ENCODE measurements at places on chromosomes 4 and X. TPM values are rescaled to one million over a fixed set of nuclear protein-coding genes. Genes with fewer than 3 reads are reported as not detected.

SH3RF1 gene
- 0.26 TPM for total RNA-seq

BMP3 gene
- not detected for total RNA-seq

SASH3 gene
- total RNA-seq = 191 TPM

PRSS12 gene
- total RNA-seq = not detected

NDNF gene
- total RNA-seq = 0.13 TPM

OTC gene
- not detected for total RNA-seq

PIR gene
- total RNA-seq = 3.8 TPM

SGMS2 gene
- total RNA-seq = 0.19 TPM

MAGEE2 gene
- not detected for total RNA-seq

GAGE2A gene
- total RNA-seq = not detected

TAF7L gene
- total RNA-seq = not detected

Measured in activated T-helper 17 cell treated with anti-CD3 and anti-CD28 coated beads, Interleukin-2, amount 50 U/mL, for 72 hours (primary cell).